ENCODE measurements at places on chromosomes 7 and 10.

- DNase-seq = no peak
Observed at GRCh38 chr10:128712661-128713400, 586.6 kb upstream of the MKI67 start.

DNA sequence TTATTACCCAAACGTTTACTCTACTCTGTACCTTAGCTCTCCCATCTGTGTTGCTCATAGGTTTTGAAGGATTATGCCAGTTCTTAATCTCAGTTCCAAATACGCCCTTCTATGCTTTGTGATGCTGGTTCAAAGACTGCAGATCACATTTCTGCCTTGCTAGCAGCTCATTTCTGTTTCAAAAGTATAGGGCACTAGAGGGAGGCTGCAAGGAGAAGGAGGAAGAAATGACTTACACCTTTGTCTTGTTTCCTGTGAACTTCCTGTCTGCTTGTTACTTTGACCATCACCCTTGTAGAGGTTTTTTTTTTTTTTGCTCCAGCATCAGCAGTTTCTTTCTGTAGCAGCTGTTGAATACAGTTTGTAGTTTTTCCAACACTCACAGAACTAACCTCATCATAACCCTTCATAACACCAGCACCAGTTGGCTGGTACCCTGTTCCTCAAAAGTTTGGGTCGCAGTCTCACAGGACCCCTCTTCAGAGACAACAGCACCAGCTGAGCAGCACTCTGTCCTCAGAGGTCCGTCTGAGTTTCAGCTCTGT is 16.5 kb downstream of the SLK start:
- DNase-seq = peak; percentile 49

DNA sequence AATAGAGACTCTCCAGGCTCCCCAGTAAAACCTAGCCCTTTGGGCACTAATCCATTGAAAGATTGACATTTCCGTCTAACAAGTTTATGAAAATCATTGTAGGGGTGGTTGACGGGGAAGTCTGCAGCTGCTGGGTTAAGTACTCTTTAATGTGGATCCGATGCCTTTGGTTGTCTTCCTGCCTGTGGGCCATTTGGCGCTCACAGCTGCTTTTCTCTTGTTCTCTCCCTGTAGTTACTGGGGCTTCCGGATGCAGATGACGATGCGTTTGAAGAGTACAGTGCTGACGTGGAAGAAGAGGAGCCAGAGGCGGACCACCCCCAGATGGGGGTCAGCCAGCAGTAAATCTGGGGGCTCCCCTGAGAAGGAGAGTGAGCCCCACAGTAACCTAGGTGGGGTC is 22.4 kb downstream of the MTURN start:
- DNase-seq = peak; percentile 30

- DNase-seq = no peak
Observed at GRCh38 chr7:49800031-49800430, 26.6 kb downstream of the VWC2 start.

DNA sequence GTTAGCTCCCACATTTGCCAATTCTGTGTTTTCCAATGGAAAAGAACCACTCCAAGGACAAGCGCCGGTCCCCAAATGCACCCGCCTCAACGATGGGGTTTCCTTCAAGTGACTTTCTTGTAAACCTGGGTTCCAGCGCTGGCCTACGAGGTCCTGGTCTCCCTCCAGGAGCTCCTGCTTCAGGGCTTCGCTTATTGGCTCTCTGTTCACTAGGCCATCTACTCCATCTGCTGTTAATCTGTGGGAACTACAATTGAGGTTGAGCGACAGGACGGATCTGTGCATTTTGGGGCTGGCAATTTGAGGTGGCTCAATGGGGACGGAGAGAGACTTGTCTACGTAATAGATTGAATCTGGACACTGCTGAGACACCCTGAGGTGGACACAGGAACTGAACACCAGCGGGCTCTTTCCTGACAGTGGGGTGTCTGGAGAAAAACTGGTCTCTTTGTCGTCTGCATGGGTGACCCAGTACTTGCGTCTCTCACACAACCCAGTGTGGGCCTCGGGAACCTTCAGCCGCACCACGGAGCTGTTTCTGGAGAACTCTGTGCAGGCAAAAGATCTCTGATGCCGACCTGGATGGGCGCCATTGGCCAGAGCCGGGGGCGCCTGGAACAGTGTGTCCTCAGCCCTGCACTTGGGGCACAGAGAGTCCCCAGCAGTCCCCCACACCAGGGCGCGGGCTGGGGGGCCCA is 115.9 kb upstream of the ADAM12 start:
- DNase-seq = no peak

DNA sequence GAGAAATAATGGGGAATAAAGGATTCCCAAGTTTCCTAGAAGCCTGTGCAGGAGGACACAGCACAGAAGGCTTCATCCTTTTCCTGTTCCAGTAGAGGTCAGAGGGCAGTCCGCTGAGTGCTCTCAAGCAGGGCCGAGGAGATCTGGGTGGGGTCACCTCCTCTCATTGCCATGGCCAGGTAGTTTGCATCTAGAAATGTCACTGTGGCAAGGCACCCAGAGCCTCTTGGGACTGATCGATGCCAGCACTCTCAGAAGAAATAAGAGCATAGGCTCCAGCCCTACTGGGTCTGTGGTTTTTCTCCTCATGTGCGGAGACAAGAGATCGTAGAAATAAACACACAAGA is 7.9 kb downstream of the NUB1 start:
- no peak for DNase-seq

GRCh38 chr10:4813496-4813895 is 12.5 kb upstream of the AKR1E2 start:
- DNase-seq = no peak

DNA sequence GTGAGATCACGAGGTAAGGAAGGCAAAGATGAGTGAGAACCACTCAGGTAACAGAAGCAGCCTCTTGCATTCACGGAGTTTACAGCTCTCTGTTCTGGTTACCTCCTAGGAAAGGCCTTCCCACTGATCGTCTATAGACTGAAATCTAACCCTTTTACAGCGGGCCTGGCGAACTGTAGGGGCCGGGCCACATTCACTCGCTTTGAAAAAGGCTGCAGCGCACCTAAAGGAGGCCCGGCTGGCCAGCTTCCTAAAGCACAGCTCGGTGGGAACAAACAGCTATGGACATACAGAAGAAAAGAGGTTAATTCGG is 565 bp downstream of the ATP5MK start:
- no peak for DNase-seq

GRCh38 chr7:1692515-1693418 is 22.7 kb downstream of the ELFN1 start:
- no peak for DNase-seq

GRCh38 chr7:28705350-28705749 is 252.8 kb downstream of the TRIL start:
- no peak for DNase-seq

DNA sequence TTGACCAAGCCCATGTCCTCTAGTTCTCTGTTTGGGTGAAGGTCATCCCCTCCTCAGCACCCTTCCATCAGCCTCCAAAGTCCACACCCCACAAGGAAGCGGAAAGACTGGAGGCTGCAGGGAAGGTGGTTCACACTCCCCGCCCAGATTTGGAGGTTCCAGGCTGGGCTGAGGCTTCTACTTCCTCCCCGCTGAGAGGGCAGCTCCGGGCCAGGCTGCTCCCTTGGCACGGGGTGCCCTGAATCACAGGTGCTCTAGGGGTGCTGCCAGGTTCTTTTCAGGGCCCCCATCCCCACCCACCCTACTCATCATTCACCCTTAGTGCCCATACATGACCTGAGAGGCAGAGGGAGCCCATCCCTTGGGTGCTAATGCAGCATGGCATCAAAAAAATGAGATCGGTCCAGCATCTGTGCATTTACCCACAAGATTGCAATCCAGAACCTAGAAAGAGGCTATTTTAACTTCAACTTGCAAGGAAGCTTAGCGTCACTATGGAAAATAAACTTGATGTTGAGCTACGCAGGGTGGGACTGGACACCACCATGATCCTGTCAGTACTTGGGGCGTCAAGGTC is 47.3 kb upstream of the ZMIZ1 start:
- no peak for DNase-seq

- no peak for DNase-seq
Observed at GRCh38 chr10:122543676-122544445, 16.7 kb upstream of the DMBT1 start.

DNA sequence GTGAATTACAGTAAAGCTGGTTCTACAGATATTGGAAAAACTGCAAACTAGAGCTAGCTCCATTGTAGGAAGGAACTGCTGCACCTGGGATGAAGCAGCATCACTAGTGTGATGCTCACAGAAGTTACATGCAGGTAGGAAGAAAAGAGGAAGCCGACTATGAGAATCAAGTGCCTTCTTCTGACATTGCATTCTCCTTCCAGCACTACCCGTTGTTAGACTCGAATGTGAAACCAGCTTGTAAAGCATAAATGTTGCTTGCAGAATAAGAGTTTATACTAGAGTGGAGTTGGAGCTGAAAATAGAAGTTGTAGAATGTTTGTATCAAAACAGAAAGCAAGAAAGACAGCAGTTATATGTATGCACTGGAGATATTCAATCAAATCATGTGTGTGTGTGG is 49.9 kb downstream of the TRIM24 start:
- DNase-seq = no peak

- peak; percentile 19 for DNase-seq
Observed at GRCh38 chr10:113689057-113689456, 9.3 kb downstream of the CASP7 start.

GRCh38 chr7:24963218-24963617 is 16.8 kb downstream of the OSBPL3 start:
- DNase-seq = peak; percentile 66

DNA sequence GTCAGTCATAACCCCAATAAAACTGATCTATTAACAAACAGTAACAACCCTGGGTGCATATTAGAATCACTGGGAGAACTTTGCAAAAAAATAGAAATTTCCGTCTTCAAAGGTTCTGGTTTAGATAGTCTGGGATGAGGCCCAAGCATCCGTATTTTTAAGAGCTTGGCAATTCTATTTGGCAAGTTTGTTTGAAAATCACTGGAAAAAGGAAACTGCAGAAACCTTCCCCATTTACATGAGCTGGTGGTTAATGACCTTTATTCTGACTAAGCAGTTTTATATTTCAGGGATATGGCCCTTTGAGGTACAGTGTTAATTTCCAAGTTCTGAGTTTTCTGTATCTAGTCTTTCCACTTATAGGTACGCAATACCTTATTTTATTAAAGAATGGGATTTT is 115.8 kb upstream of the PRR15 start:
- DNase-seq = no peak

GRCh38 chr7:111137296-111138192 is 46.6 kb downstream of the LRRN3 start:
- DNase-seq = peak; percentile 4

- no peak for DNase-seq
Observed at GRCh38 chr7:14582010-14582409, 320.5 kb downstream of the DGKB start.

GRCh38 chr7:133364959-133365690 is 112.2 kb downstream of the EXOC4 start:
- no peak for DNase-seq

GRCh38 chr10:133251388-133252222 is 13.9 kb downstream of the VENTX start:
- DNase-seq = no peak

GRCh38 chr7:18295781-18296423 is 199.6 kb upstream of the HDAC9 start:
- DNase-seq = no peak

DNA sequence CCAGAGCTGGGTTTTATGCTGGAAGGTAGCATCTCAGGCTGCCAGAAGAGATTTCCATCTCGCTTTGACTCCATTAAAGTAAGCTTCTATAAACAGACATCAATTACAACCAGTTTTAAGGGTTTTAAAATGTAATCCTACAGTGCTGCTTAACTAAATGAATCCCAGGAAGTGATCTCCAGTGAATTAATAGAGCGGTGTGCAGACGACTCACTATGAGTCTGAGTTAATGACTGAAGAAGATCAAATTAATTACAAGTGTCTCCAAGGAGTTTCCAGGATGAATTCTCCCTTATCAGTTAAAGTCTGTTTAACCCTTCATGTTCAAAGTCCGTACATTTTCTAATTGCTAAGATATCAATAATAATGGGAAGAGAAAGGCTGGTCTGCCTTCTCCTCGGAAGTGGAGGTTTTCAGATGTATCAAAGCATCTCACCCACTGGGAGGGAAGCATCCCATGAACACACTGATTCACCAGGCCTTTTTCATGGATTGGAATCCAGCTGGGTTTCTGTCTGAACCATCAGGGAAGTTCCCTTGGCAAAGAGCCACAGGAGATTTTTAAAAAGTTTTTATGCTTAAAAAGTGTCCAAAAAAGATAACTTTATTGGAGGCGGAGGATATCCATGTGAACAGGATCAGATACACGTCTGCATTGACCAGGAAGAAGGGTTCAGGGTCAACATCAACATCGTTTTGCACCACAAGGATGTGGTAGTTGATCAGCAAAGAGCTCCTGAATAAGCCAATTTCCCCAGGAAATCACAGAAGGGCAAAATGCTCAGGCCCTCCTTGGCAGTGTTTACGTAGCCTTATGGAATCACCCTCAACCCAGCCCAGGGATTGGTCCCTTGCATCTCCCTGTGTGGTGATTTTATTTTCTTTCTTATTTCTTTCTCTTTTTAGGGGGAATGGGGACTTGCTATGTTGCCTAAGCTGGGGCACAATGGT is 288.2 kb downstream of the POU6F2 start:
- no peak for DNase-seq

DNA sequence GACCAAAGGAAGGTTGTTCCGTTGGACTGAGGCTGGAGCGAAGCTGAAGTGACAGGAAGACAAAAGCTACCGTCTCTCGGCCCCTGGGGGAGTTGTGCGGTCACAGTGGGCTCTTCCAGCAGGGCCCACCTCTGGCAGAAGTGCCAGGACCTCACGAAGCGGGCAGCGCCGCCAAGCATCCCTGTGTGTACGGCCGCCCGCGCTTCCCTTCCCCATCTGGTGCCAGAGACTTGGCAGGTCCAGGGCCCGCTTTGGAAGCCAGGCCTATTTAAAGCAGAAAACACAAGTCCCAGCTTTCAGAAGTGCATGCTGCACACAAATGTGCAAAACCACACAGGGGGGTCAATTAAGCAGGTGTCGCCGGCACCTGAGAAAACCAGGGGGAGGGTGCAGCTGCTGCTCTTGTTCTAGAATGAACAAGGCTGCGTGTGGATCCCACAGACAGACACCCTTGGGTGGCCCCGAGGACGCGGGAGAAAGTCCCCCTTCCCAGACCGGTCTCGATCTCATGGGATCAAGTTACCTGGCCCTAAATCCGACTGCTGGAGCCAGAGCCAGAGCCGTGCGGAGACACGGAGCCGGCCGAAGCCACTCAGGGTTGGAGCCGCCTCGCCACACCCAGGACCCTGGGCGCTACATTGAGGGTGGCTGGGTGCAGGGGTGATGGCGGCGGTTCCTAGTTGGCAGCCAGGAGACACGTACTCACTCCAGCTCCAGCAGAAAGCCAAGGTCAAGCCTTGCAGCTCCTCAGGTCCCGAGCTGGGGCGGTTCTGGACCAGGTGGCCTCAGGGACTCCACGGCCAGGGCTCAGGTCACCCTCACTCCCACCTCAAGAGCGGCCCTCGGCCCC is 51.8 kb upstream of the PPP2R2D start:
- DNase-seq = no peak

GRCh38 chr10:86073199-86073977 is 293.2 kb downstream of the GRID1 start:
- no peak for DNase-seq

DNA sequence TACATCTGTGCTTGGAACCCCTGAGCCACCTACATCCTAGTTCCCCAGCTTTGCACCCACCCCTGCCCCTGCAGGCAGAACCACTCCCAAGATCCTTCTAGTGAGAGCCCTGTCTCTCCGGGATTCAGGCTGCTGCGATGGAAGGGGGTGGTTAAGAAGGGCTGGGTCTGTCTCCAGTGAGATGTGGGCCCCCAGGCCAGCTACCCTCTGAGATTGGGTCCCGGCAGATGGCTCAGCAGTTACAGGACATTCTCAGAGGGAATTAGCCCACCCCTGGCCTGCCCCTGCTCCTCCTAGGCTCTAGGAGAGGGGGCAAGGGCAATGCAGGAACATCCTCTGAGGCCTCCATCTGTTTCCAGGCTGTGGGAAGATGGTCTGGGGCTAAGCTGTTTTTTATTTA is 27.7 kb downstream of the SLC29A3 start:
- no peak for DNase-seq

Measured in CD4-positive, alpha-beta T cell treated with Interferon alpha-2 for 1 hour (primary cell).